ENCODE measurements at places on chromosomes 3 and 15. TPM values are rescaled to one million over a fixed set of nuclear protein-coding genes. Genes with fewer than 3 reads are reported as not detected.

- no peak overlapping the region for H3K27ac ChIP-seq
- no peaks in the 10 kb centered on the region for H3K36me3 ChIP-seq
- no peaks in the 10 kb centered on the region for H3K27me3 ChIP-seq
- H3K4me1 ChIP-seq: no peaks in the 10 kb centered on the region
- DNase-seq: no peak
- H3K4me3 ChIP-seq: no peak overlapping the region
Measured at GRCh38 chr3:56989169-56989976, 71.1 kb upstream of the SPATA12 start.

GRCh38 chr3:172102883-172103310, 63.5 kb downstream of the FNDC3B start:
- H3K27ac ChIP-seq: peak overlapping the region; percentile 20
- no peaks in the 10 kb centered on the region for H3K27me3 ChIP-seq
- no peak for DNase-seq
- no peaks in the 10 kb centered on the region for H3K36me3 ChIP-seq

GRCh38 chr3:134279466-134279865, 28.8 kb upstream of the RYK start:
- no peak overlapping the region for H3K27ac ChIP-seq
- H3K4me1 ChIP-seq: no peaks in the 10 kb centered on the region
- no peak overlapping the region for H3K4me3 ChIP-seq
- no peak for DNase-seq
- no peaks in the 10 kb centered on the region for H3K36me3 ChIP-seq

- H3K27ac ChIP-seq: no peak overlapping the region
- no peaks in the 10 kb centered on the region for H3K36me3 ChIP-seq
- no peak overlapping the region for H3K4me3 ChIP-seq
- H3K27me3 ChIP-seq: no peaks in the 10 kb centered on the region
Measured at GRCh38 chr3:158539414-158540014, 31.5 kb upstream of the MLF1 start.

- H3K4me3 ChIP-seq: no peak overlapping the region
- H3K27me3 ChIP-seq: no peaks in the 10 kb centered on the region
- H3K36me3 ChIP-seq: no peaks in the 10 kb centered on the region
Measured at GRCh38 chr15:89772932-89773583, 3.1 kb upstream of the MESP2 start.

DNA sequence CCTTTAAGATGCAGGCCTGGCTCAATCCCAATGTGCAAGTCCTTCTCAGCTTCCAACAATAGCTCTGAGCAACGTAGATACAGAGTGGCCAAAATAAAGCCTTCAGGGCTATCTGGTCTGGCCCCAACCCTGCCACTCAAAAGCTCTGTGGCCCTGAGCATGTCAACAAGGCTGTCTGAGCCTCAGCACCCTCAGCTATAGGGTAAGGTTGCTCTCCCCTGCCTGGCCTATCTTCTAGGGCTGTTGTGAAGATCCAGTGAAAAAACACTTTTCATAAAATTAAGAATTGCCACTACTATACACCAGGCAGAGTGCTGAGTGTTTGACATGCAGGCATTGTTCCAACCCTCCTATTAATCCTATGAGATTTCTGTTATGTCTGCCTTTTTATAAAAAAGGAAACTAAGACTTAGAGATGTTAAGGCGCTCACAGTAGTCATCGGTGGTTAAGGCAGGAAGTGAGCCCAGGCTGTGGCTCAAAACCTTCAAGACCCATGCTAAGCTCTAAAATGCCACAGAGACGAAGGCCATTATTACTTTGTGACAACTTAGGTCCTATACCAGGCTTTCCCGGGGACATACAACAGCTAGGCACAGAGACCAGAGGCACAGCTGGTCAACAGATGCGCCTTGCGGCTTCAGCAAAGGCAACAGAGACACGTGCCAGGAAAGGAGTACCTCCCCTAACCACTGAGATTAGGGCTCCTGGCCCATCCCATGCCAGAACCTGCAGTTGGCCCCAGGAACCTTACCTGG, 5.1 kb downstream of the POLG start:
- no peaks in the 10 kb centered on the region for H3K4me1 ChIP-seq
- H3K27ac ChIP-seq: no peak overlapping the region
- peaks cover 51% of the 10 kb centered on the region for H3K36me3 ChIP-seq
- no peaks in the 10 kb centered on the region for H3K27me3 ChIP-seq

- no peaks in the 10 kb centered on the region for H3K4me1 ChIP-seq
- no peaks in the 10 kb centered on the region for H3K27me3 ChIP-seq
- peaks cover 8% of the 10 kb centered on the region for H3K36me3 ChIP-seq
- no peak overlapping the region for H3K4me3 ChIP-seq
- H3K27ac ChIP-seq: no peak overlapping the region
- no peak for DNase-seq
Measured at GRCh38 chr3:10413041-10413440, 92.1 kb upstream of the SEC13 start.

DNA sequence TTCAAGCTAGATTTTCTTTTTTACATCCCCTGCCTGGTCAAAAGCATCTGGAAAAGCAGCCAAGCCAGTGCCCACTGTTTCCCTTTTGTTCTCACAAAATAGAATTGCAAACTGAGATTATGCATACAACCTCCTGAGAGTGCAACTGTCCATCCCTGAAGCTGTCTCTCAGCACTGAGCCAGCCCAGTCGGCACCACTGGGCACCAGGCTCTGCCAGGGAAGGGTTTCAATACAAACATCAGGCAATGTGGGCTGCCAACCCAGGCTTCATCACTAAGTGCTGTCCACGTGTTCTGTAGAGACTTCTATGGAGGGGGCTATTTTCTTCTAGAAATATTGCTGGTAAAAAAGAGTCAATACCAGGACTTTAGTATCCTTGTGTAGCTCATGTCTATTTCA, 356.3 kb upstream of the TBL1XR1 start:
- no peak overlapping the region for H3K27ac ChIP-seq
- no peaks in the 10 kb centered on the region for H3K4me1 ChIP-seq
- no peak overlapping the region for H3K4me3 ChIP-seq
- no peaks in the 10 kb centered on the region for H3K36me3 ChIP-seq

- H3K4me3 ChIP-seq: no peak overlapping the region
- H3K36me3 ChIP-seq: no peaks in the 10 kb centered on the region
- H3K27ac ChIP-seq: no peak overlapping the region
- no peaks in the 10 kb centered on the region for H3K27me3 ChIP-seq
- no peak for DNase-seq
Measured at GRCh38 chr15:56944485-56944884, 26.0 kb downstream of the TCF12 start.

DNA sequence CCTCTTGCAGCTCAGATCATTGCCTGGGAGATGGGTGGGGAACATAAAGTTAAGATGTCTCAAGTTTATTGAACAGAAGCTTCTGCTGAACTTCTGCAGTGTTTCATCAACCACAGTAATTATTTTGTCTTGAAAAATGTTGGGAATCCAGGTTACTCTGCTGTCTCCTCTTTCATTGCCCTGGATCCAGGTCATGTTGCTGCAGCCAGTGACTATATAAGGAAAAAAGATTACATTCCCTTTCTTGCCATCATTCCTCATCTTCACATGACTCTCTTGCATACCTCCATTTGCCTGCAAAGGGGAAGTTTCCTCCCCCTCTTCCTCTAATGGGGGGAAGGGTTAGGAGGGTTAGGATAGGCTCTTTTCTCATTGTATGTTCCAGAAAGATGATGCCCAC, 15.1 kb downstream of the GMNC start:
- no peaks in the 10 kb centered on the region for H3K36me3 ChIP-seq
- H3K27ac ChIP-seq: no peak overlapping the region
- DNase-seq: no peak

DNA sequence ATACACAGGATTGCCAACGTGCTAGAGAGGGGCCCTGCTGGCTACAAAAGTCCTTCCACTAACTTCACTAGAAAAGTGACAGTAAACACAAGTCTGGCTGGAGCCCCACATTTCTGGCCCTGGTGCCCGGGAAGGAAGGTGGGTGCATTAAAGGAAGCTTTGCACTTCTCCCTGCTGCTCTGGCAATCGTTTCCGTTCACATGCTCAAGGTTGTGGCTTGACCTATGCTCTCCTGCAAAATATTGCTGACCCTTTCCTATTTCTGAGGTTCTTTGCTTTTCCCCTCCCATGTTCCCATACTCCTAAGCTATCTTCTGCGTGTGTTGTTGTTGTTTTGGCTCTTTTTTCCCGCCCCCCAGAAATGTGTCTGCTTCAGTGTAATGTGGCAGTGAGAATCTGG, 9.1 kb upstream of the CCR3 start:
- no peaks in the 10 kb centered on the region for H3K27me3 ChIP-seq
- no peaks in the 10 kb centered on the region for H3K36me3 ChIP-seq
- H3K4me1 ChIP-seq: no peaks in the 10 kb centered on the region
- DNase-seq: no peak
- H3K4me3 ChIP-seq: no peak overlapping the region
- H3K27ac ChIP-seq: no peak overlapping the region

DNA sequence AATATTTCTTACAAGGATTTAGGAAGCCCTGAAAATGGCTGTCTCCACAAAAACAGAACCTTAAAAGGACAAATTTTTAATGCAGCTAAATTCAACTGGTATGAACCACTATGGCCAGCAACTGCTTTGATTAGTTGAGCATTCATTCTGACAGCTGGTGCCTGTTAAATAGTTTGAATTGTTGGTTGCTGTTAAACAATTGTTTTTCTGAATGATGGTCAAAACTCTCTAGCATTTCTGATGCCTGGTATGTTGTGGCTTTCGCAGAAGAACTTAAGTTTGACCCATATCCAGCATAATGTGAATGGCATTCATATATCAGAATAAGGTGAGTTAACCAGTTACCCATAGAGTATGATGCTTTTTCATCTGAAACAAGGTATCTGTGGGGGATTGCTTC, 138.4 kb downstream of the MEIS2 start:
- no peak overlapping the region for H3K27ac ChIP-seq
- no peaks in the 10 kb centered on the region for H3K36me3 ChIP-seq
- no peak overlapping the region for H3K4me3 ChIP-seq
- H3K27me3 ChIP-seq: no peaks in the 10 kb centered on the region
- DNase-seq: no peak

DNA sequence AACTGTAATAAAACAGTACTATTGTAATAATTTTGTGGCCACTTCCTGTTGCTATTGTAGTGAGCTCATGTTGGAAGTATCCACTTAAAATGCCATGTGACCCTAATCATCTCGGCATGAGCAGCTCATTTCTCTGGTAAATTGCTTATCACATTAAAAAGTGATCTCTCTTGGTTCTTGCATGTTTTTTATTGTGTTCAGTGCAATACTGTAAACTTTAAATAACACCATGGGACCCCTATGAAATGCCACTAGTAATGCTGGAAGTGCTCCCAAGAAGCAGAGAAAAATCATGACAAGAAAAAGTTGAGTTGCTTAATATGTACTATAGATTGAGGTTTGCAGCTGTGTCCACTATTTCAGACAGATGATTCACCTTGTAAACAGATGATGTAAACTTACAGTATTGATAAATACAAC, 45.6 kb downstream of the NMD3 start:
- H3K27ac ChIP-seq: no peak overlapping the region
- H3K27me3 ChIP-seq: no peaks in the 10 kb centered on the region
- no peaks in the 10 kb centered on the region for H3K36me3 ChIP-seq
- H3K4me1 ChIP-seq: no peaks in the 10 kb centered on the region
- no peak for DNase-seq

- DNase-seq: no peak
- no peaks in the 10 kb centered on the region for H3K27me3 ChIP-seq
- H3K4me1 ChIP-seq: no peaks in the 10 kb centered on the region
- no peak overlapping the region for H3K4me3 ChIP-seq
- H3K27ac ChIP-seq: no peak overlapping the region
- H3K36me3 ChIP-seq: no peaks in the 10 kb centered on the region
Measured at GRCh38 chr3:114552527-114552812, 258.6 kb downstream of the TIGIT start.

The IGSF10 gene
- 0.22 TPM for total RNA-seq
